NCI-H146 (cell line): ENCODE measurements at places on chromosomes 1 and 21.

GRCh38 chr1:159289060-159289459 is 13.1 kb upstream of the FCER1A start:
- no peak for DNase-seq

DNA sequence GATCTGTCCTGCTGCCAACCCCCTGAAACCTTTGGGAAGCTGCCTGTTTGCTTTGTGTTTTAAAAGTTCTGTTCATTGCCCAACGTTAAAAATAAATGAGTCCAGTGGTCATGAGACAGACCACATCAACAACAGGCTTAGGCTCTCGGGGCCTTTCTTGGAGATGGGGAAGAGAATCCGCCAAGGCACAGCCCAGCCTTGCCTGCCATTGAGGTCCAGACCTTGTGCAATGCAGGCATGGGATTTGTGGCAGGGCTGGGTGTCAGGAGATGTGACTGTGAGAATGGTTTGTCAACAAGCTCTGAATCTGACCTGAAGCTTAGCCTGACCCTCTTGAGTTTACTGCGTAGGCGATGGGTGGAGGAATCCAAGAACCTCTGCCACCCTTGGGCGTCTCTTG is 4.2 kb downstream of the SPSB1 start:
- no peak for DNase-seq

- DNase-seq, result no peak
These were observed 17.3 kb downstream of the ZFYVE9 start for GRCh38 chr1:52159033-52159789.

DNA sequence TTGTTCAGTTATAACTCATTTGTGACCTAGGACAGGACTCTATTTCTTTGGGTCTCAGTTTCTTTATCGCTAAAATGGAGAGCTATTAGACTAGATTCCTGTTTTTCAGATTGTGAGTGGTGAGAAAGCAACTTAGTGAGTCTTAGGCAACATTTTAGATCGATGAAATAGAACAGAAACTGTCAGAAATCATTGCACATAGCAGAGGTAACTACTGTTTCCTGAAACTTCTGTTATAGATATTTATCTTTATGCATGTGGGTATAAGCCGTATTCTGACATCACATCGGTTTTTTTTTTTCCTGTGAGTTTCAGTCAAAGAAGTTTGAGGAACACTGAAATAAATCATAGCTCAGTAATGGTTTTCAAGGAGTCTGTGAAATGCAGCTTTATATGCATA is 42.1 kb upstream of the DNAJC6 start:
- DNase-seq, result no peak

DNA sequence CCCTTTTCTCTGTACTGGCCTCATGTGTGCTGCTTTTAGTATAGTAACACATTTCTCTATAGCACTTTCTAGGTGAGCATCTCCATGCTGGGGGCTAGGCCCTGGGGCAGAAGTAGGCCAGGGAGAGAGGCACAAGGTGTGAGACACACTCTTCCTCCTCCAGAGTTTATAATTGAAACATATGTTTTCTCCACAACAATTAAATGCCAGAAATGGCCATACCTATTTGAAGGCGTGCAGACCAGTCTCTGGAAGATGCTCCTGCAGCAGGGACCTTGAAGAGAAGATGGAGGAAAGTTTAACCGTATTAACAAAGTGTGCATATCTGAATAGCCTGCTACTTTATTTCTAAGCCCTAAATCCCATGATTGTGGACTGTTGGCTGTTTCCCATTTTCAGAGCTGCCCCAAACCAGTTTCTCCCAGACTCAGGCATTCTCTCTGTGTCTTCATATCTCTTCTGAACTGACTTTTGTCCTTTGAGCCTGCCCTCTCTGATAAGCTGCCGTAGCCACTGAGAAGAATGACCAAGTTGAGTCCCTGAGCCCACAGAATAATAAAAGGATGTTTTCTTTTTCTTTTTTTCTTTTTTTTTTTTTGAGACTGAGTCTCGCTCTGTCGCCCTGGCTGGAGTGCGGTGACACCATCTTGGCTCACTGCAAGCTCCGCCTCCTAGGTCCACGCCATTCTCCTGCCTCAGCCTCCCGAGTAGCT is 81.3 kb downstream of the LRRC8D start:
- no peak for DNase-seq

GRCh38 chr1:18446751-18447150 is 34.0 kb upstream of the KLHDC7A start:
- DNase-seq, result no peak

GRCh38 chr1:221723848-221724236 is 18.0 kb downstream of the DUSP10 start:
- no peak for DNase-seq

DNA sequence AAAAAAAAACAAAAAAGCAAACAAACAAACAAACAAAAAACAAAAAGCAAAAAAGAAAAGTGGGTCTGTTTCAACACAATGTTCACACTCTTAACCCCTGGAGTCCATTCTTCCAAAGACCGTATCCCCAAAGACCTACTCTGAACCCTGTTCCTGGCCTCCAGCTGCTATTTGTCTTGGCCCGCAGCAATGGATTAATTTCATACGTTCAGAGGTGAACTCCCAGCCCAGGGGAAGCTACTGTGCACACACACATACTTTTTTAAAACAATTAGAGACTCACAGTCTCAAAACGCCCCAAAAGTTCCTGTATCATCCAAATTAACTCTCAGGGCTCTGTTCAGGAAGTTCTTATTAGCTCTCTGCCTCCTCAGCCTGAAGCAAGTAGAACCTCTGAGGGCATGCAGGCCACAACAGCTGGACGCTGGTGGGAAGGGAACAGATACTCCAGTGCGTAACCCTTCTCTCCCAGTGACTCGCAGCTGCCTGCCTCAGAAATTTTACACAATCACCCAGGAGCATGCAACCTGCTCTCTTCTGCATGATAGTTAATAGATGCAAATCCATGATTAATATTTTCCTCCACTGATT is 395.4 kb downstream of the RRAGC start:
- DNase-seq, result no peak

- DNase-seq, result peak; percentile 36
These were observed 91.6 kb upstream of the TTC39A start for GRCh38 chr1:51421964-51422363.
